ENCODE measurements at places on chromosomes 11 and 22. TPM values are rescaled to one million over a fixed set of nuclear protein-coding genes. Genes with fewer than 3 reads are reported as not detected.
A peak's percentile ranks its signal among the peaks of the same experiment; 100 is the strongest.

GRCh38 chr22:45343143-45343542, 33.4 kb downstream of the FAM118A start:
- H3K4me3 ChIP-seq, result no peak overlapping the region
- peaks cover 30% of the 10 kb centered on the region for H3K4me1 ChIP-seq
- H3K27ac ChIP-seq, result no peak overlapping the region
- peaks cover 2% of the 10 kb centered on the region for H3K27me3 ChIP-seq

DNA sequence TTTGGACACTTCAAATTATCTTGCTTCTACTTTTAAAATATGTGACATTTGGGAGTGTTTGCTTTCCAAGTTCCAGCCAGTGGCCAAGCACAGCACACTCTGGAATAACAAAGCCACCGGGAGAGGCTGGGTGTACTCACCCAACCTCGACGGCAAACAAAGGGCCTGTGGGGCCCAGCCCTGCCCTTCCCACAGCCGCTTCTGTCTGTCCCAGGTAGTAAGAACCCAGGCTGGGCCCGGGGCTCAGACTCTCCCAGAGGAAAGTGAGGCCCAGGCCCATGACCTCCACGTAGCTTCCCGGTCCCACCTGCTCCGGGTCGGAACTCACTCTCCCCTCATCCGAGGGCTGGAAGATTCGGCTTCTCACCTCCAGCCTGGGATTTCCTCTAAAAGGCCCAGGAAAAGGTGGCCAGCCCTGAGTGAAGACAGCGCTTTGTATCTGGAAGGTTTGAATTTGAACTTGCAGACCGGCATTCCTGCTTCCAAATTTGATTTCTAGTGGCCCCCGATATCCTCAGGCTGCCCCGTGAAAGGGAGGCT, 93.5 kb downstream of the CELSR1 start:
- H3K27ac ChIP-seq, result no peak overlapping the region
- DNase-seq, result no peak
- H3K36me3 ChIP-seq, result no peaks in the 10 kb centered on the region
- H3K4me1 ChIP-seq, result no peaks in the 10 kb centered on the region
- H3K4me3 ChIP-seq, result no peak overlapping the region

- no peaks in the 10 kb centered on the region for H3K4me1 ChIP-seq
- H3K27me3 ChIP-seq, result peaks cover 4% of the 10 kb centered on the region
- peak; percentile 70 for DNase-seq
Observed at GRCh38 chr11:129881570-129882170, 13.7 kb downstream of the NFRKB start.

- DNase-seq, result no peak
- no peaks in the 10 kb centered on the region for H3K27me3 ChIP-seq
- H3K27ac ChIP-seq, result no peak overlapping the region
Observed at GRCh38 chr11:126834149-126834548, 166.4 kb downstream of the KIRREL3 start.

DNA sequence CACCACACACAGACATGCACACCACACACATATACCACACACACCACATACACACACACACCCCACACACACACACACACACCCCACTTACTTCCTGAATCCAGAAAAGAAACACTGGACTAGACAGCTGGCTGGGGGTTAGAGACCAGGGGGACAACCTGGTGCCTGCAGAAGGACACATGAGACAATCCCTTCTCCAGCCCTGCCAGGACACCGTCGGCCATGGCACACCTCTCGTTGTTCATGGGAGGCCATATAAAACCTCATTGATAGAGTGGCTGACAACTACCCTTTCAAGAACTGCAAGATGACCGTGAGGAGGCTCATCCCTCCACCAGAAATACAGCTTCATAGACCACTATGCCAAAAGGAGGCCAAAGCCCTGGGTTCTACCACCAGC, 54.3 kb downstream of the IGSF9B start:
- no peak overlapping the region for H3K4me3 ChIP-seq
- H3K27ac ChIP-seq, result no peak overlapping the region
- peaks cover 8% of the 10 kb centered on the region for H3K27me3 ChIP-seq
- peaks cover 4% of the 10 kb centered on the region for H3K4me1 ChIP-seq

DNA sequence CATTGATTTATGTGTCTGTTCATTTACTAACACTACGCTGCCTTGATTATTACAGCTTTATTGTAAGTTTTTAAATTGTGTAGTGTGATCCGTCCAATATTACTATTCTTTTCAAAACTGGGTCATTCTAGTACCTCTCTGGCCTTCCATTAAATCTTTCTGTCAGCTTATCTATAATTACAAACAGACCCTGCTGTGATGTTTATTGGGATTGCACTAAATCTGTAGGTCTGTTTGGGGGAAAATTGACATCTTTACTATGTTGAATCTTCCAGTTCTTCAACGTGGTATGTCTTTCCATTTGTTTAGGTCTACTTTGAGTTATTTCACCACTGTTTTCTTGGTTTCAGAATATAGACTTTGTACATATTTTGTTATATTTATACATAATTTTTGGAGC, 15.6 kb downstream of the CABIN1 start:
- H3K36me3 ChIP-seq, result no peaks in the 10 kb centered on the region
- H3K27me3 ChIP-seq, result peaks cover 1% of the 10 kb centered on the region
- no peak overlapping the region for H3K4me3 ChIP-seq
- H3K27ac ChIP-seq, result no peak overlapping the region
- H3K4me1 ChIP-seq, result no peaks in the 10 kb centered on the region

DNA sequence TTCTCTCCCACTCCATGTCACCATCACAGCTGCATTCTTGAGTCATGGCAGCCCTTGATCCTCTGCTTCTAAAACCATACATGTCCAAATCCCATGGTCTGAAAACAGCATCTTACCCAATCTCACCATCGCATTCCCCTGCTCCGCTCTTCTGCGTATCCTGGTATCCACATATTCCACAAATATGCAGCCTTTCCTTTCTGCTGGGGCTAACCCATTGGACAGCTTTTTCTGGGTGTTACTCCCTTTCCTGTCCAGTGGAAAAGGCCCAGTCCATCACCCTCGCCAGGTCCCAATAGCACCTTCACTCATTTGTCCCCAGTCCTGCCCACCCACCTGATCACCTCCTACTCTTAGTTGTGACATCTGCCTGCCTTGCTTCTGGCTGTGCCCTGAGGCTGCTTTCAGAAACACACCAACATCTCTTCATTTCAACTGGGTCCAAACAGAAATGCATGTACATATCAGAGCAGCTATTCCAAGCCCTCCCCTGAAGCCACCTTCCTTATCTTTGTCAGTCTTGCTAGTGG, 237.6 kb upstream of the TBCEL start:
- no peak overlapping the region for H3K27ac ChIP-seq
- no peak for DNase-seq
- no peaks in the 10 kb centered on the region for H3K27me3 ChIP-seq
- no peaks in the 10 kb centered on the region for H3K36me3 ChIP-seq

- no peak overlapping the region for H3K4me3 ChIP-seq
- peaks cover 4% of the 10 kb centered on the region for H3K27me3 ChIP-seq
- no peak overlapping the region for H3K27ac ChIP-seq
- peaks cover 7% of the 10 kb centered on the region for H3K4me1 ChIP-seq
- no peaks in the 10 kb centered on the region for H3K36me3 ChIP-seq
Observed at GRCh38 chr22:47786650-47787290, 1024.3 kb downstream of the TBC1D22A start.

DNA sequence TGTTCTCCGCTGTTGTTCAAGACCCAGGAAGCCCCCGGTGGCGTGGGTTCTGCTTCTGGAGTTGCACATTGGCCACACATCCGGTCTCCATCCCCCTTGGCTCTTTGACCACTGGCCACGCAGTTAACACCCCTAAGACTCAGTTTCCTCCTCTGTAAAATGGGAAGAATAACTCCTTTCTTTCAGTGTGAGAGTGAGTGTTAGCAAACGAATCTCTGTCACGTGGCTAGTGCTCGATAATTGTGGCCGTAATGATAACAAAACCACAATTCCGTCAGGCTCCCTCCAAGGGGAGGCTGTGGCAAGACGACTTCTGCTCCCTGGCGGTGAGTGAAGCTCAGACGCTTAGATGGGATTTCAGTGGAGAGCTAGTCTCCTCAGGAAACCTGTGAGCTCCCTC, 315.2 kb upstream of the B3GAT1 start:
- no peak overlapping the region for H3K27ac ChIP-seq
- H3K4me1 ChIP-seq, result peaks cover 3% of the 10 kb centered on the region
- no peaks in the 10 kb centered on the region for H3K36me3 ChIP-seq
- DNase-seq, result no peak
- H3K27me3 ChIP-seq, result peaks cover 5% of the 10 kb centered on the region
- no peak overlapping the region for H3K4me3 ChIP-seq

The TPBGL gene
- 7.0 TPM for total RNA-seq
